ENCODE measurements at places on chromosomes 12 and 14.

- DNase-seq, result no peak
Measured at GRCh38 chr12:843609-844008, 91.2 kb downstream of the WNK1 start.

GRCh38 chr14:105378199-105378598 lies 20.1 kb upstream of the TEX22 start:
- no peak for DNase-seq

GRCh38 chr12:124028555-124028925 lies 55.5 kb downstream of the ZNF664 start:
- no peak for DNase-seq

DNA sequence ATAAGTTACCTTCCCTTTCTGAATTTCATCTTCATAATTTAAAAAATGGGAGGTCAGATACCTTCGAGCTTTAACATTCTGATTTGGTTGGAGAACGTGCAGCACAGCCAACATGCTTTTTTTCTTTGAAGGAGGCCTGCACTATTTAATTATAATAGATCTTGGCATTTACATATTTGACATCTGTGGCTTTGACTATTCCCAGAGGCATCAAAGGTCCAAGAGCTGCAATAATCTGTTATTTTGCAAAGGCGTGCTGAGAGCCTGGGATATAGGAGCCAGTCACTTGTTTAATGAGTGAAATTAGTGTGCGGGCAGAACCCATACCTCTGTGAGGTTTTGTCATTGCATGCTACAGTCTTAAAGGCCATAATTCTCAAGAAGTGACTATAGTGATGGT lies 26.4 kb downstream of the SLC8A3 start:
- DNase-seq, result no peak

- DNase-seq, result no peak
Measured at GRCh38 chr12:122082621-122083356, 4.2 kb downstream of the MLXIP start.

DNA sequence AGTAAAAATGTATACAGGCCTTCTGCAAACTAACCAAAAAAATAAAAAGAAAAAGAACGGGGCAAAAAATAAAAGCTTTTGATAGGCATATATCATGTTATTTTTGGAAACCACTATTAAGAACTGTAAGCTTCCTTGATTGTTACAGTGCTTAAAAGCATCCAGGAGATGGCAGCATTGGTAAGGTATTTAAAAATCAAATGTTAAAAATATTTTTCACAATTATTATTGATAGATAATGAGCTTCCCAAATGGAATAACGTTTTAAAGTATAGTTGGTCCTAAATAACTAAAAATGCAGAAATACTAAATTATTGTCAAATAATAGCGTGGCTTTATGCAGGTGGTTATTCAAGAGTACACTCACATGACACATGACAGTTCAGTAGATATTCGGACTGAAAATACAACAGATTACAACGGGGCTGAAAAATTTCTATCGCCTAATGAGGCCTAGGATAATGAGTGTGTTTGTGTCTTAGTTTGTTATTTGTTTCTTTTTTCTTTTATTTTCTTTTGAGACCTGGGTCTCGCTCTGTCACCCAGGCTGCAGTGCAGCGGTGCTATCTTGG lies 127.2 kb upstream of the ATF7IP start:
- no peak for DNase-seq
